ENCODE measurements at places on chromosomes 3 and 15.

GRCh38 chr3:56133423-56133822, 334.8 kb downstream of the ERC2 start:
- DNase-seq, result peak; percentile 85

GRCh38 chr3:171797265-171797679, 13.0 kb downstream of the PLD1 start:
- no peak for DNase-seq

DNA sequence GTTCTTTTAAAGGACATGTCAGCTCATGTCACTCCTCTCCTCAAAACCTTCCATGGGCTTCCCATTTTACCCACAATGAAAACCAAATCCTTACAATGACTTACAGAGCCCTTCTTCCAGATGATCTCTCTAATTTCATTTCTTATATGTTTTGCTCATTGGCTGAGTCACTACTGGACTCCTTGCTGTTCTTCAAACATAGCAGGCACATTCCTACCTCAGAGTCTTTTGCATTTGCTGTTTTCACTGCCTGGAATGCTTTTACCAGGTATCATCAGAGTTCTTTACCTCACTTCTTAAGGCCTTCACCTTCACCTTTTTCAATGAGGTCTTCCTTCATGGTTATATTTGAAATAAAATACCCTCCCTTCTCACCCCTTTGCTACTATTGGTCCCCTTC, 57.3 kb downstream of the NECTIN3 start:
- DNase-seq, result peak; percentile 4

DNA sequence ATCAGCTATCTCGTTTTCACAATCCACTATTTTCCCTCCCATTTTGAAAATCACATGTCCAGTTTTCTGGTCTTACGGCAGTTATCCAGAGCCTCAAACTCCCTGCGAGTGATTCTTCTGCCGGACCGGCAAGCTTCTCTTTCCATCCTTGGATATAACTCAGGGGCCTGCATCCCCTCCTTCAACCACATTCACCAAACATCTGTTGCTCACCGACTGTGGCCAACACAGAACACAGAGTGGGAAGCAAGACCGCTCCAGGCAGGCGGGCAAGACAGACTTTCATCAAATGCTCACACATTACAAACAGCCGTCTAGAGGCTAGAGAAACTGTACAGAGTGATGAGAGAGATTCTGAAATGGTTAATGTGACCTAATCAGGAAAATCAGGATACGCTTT, 7.6 kb upstream of the SLC12A8 start:
- no peak for DNase-seq

- peak; percentile 15 for DNase-seq
Measured at GRCh38 chr15:47991357-47991756, 129.4 kb upstream of the SLC24A5 start.

GRCh38 chr3:72165317-72165716, 380.4 kb upstream of the PROK2 start:
- peak; percentile 56 for DNase-seq

- DNase-seq, result no peak
Measured at GRCh38 chr15:95836536-95836935, 494.0 kb upstream of the NR2F2 start.

DNA sequence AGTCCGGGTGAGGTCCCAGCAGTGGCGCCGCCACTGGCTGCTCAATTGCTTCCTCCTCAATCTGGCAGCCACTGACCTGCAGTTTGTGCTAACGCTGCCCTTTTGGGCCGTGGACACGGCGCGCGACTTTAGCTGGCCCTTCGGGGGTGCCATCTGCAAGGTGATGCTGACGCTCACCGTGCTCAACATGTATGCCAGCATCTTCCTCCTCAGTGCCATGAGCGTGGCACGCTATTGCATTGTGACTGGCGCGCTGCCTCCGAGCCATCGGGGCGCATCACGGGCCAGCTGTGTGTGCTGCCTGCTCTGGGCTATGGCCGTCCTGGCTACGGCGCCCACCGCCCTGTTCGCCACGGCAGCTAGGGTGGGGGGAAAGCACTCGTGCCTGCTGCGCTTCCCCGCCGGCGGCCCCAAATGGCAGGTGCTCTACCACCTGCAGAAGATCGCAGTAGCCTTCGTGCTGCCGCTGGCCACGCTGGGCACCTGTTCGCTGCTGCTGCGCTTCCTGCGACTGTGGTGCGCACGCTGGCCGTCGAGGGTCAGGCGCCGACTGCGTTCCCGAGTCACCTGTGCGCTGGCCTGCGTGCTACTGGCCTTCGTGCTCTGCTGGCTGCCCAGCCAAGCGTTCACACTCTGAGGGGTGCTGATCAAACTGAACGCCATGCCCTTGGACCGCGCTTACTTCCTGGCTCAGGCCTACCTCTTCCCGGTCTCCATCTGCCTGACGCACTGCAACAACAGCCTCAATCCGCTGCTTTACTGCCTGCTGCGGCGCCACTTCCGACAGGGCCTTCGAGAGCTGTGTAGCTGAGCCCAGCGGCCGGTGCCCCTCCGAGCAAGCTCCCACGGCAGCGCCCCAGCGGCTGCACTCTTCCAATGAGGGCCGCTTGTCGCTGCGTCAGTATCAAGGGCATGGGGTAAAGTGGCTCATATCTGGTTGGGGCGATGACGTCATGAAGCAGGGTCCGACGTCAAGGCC, 20.3 kb upstream of the ADAMTS7 start:
- no peak for DNase-seq

- no peak for DNase-seq
Measured at GRCh38 chr3:138418601-138419206, 15.7 kb upstream of the ESYT3 start.

- no peak for DNase-seq
Measured at GRCh38 chr15:35673093-35673684, 127.2 kb upstream of the DPH6 start.

DNA sequence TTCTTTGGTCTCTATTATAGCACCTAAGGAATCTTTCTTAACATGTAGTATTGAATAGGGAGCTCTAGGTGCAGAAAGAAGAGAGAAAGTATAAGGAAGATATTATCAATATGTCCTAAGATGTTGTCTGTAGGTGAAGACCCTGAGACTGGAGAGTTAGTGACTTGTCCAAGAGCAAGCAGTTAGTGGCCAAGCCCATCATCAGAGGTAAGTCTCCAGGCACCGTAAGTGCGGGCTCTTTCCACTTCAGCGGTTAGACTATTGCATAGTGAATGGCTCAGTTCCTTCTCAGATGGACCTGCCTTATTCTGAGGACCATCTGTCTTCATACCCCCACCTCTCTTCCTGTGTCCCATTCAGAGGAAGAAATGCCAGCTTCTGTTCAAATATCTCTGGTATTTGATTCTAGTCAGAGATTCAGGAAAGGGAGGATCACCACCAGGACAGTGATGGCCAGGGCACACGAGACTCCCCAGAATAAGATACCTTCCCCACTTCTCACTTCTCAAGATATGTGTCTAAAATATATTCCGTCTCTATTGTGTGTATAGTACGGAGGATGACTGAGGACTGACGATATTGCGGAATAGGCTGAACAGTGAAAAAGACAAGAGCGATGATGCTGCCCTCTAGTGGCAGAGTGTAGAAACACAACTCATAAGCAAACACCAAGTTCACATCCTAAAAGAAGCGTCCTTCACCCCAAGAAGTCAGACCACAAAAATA, 19.1 kb upstream of the ADGRG7 start:
- peak; percentile 69 for DNase-seq

- DNase-seq, result no peak
Measured at GRCh38 chr3:194766845-194767244, 81.2 kb downstream of the FAM43A start.

DNA sequence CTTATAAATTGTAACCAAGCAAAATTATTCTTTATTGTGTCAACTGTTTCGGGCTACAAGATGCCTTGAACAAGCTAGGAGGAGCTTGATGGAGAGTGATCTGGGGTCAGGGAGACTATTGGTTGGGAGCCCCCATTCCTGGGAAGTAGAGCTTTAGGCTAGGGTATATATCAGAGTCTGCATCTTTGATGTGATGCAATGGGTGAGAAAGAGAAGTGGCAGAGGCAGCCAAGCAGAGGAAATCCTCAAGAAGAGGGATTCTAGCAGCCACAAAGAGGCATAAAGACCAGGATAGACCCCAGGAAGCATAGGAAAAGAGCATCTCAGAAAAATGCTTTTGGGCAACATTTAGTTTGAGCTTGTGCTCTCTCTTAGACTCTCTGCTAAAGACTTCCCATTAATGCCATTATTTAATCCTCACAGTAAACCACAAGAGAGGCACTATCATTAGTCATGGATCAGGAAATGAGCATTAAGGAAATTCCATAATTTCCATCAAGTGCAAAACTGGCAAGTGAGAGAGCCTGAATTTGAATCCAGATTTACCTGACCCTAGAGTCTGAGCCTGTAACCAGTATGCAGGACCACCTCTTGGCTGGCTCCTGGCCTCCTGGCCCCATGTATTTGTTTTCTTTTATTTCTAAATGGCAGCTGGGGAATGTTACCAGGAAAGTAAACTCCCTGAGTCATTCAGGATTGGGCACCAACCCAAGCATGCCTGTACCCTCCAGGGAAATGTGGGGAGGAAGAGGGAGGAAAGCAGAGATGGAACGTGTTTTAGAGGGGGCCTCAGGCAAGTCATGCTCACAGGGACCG, 118.7 kb downstream of the RPL22L1 start:
- DNase-seq, result peak; percentile 99

DNA sequence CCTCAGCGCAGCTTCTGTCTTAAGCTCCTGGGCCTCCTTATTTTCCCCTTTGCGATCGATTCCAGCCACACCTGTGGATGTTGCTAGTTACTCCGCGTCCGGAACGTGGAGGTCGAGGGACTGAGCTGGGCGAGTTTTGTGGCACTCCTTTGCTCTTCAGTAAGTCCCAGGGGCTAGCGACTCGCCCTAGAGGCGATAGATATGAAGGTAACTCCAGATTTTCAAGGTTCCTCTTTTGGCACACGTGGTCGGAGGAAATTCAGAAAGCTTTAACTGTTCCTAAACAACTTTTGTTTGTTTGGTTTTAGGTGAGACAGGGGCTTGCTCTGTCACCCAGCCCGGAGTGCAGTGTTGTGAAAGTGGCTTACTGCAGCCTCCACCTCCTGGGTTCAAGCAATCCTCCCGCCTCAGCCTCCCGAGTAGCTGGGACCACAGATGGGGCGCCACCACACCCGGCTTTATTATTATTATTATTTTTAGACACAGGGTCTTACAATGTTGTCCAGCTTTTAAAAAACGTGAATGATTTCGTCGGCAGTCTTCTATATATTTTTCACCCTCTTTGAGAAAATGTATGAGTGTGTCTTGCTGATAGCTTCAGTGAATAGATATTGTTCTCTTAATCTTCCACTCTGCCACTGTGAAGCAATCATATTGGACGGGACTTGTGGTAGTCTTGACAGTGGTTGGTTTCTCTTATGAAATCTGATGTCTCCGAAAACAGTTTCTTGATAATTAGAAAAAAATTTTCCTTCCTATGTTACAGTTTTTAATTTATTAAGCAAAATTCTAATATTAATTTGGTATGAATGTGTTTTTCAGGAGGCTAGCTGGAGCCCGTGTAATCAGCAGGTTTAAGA, 785 bp downstream of the MFSD1 start:
- no peak for DNase-seq

DNA sequence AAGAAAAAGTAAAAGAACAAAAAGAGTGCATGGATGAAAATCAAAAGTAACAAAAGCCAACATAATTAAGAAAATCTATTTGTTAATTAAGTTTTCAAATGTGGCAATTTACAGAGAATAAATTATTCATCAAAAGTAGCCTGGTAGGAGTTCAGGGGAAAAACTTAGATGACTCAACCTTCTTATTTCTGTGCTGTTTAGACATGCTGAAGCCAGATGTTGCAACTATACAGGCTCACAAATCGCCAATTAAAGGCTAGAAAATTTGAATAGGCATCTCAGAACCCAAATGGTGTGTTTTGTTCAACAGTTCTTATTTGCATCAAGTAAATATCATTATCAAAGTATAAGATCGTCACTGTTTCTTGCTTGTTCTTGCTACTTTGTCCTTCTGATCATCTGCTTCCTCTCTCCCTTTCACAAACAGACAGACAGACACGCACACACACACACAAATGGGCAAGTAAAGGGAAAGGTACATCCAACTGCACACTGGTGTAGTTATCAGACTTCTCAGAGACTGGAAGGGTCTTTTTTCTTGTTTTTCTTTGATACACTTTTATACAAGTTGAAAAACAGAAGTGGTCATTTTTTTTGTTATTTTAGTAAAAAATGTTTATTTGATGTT, 572.2 kb downstream of the MECOM start:
- DNase-seq, result peak; percentile 51

GRCh38 chr15:90482124-90483011, 47.4 kb upstream of the CRTC3 start:
- DNase-seq, result peak; percentile 40

GRCh38 chr3:146493221-146493620, 23.9 kb upstream of the PLSCR2 start:
- DNase-seq, result peak; percentile 56

GRCh38 chr15:71273731-71274447, 158.6 kb downstream of the THSD4 start:
- no peak for DNase-seq

DNA sequence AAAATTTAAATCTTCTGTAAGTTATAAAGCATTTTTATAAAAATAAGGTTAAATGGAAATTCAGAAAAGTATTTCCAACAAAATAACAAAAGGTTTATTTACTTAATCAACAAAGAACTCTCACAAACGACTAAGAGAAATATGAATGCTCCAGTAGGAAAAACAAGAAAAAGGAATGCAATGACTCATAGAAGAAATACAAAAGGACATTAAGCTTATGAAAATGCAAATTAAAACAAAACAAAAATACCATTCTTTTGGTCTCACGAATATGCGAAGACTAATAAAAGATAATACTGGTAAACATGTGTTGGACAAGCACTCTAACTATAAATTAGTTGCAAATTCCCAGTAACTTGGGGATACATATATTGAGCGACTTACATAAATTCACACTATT, 17.5 kb upstream of the TBC1D5 start:
- no peak for DNase-seq

DNA sequence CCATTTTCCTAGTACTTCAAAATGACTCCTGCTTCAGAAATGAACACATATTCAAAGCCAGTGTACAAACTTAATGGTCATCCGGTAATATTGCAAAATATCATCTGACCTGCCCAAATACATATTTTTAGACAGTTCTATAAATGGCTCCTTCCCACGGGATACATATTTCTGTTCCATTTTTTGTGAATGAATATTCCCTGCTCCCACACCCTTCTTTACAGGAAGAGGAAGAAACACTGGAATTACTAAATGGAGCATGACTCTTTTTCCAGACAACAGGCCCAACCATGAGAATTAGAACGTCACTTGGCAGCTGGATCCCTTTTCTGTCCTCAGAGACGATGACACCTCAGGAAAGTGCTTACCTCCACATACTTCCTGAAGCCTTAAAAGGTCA, 38.0 kb upstream of the CBLB start:
- peak; percentile 90 for DNase-seq

DNA sequence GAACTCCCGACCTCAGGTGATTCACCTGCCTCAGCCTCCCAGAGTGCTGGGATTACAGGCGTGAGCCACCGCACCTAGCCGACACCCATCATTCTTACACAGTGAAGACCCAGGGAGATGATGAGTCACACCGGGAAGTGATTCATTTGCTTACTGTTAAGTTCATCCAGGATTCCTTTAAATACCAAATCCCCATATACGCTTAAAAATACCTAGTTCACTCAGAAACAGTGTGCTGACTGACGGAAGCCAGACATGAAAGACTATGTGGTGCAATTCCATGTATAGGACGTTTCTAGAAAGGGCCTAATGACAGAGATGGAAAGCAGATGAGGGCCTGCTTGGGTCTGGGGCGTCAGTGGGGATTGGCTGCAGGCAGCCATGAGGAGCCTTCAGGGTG, 75.2 kb downstream of the APBA2 start:
- DNase-seq, result peak; percentile 70

- no peak for DNase-seq
Measured at GRCh38 chr3:51385621-51386091, 565 bp downstream of the MANF start.

GRCh38 chr15:89628301-89628700, 27.0 kb downstream of the KIF7 start:
- no peak for DNase-seq

Measured in fibroblast of skin of right biceps (primary cell).